ENCODE measurements at places on chromosomes 7 and 10.

GRCh38 chr7:1101563-1102431 is 13.9 kb downstream of the GPER1 start:
- no peak for DNase-seq

- DNase-seq, result no peak
Observed at GRCh38 chr7:39631736-39632308, 8.4 kb downstream of the RALA start.

GRCh38 chr10:123911866-123912265 is 20.3 kb upstream of the CPXM2 start:
- DNase-seq, result no peak

DNA sequence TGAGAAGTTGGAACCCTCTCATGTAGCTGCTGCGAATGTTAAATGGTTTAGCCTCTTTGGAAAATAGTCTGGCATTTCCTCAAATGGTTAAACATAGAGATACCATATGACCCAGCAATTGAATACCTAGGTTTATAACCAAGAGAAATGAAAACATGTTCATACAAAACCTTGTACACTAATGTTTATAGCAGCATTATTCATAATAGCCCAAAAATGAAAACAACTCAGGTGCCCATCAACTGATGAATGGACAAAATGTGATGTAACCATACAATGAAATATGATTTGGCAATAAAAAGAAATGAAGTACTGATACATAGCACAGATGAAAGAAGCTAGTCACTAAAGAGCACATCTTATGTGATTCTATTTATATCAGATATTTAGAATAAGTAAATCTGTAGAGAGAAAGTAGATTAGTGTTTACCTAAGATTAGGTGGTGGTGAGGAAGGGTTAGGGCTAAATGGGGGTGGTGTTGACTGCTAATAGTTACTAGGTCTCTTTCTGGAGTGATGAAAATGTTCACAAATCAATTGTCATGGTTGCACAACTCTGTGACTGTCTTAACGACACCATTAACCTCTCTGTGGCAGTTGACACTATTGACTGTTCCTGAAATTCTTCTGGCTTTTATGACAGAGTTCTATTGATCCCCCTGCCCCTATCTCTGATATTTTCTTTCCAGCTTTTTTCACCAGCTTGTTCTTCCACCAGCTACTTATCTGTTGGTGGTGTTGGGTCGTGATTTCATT is 35.2 kb downstream of the VCL start:
- DNase-seq, result no peak

DNA sequence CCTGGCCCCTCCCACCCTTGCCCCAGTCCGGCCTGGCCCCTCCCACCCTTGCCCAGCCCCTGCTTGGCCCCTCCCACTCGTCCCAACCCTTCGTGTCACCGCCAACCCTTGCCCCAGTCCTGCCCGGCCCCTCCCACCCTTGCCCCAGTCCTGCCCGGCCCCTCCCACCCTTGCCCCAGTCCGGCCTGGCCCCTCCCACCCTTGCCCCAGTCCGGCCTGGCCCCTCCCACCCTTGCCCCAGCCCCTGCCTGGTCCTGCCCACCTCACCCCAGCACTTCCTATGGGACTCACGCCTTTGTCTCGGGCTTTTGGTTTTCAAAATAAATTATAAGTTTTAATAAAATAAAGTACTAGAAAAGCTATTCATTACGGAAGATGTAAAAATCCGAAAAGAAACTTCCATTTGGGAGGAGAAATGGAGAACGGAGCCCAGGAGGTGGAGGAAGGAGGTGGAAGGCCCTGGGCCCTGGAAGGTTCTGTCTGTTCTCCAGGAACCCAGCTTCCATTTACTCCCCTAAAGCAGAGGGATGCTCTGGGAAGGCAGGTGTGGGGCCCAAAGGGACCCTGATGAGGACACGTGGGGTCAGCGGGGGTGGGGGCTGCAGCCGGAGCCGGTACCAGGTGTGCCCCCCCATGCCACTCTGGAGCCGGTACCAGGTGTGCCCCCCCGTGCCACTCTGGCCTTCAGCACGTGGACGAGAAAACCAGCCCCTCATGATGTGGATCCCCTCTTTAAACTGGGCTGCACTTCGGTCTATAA is 52.2 kb downstream of the PWWP2B start:
- DNase-seq, result no peak

DNA sequence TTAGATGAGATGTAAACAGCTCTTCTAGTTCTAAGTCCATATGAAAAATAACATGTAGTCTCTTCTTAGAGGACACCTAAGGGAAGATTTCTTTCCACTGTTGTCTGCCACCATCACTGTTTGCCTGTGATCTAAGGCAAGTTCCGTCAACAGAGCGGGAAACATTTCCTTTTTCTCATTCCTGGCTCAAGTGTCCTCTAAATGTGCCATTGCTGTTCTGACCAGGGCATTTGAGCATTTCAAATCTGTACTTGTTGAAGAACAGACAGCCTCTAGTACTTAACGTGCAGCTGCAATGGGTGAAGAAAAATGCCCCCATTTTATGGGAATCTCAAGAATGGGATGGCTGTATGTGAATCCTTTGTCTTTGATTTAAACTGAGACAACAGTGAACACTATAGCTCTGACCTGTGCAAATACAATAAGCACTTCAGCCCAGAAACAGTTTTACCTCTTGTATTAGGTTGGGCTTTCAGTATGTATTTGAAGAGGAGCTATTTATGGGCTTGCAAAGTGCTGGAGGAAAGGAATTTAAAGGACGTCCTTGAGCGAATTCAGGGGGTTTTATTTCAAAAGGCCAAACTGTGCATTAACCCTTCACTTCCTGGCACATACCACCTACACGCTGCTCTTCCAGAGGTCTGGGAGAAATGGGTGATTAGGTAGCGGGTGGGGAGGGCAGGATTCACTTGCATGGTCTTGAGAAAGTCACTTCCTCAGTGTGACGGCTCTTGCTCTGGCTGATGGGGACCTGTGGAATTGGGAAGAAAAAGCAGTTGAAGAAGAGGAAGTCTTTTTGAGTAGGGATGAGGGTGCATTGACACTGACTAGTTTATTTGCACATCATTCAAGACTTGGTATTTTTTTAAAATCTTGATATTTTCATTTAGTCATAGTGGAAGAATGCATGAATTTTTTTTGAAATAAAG is 66.1 kb downstream of the THNSL1 start:
- DNase-seq, result no peak

DNA sequence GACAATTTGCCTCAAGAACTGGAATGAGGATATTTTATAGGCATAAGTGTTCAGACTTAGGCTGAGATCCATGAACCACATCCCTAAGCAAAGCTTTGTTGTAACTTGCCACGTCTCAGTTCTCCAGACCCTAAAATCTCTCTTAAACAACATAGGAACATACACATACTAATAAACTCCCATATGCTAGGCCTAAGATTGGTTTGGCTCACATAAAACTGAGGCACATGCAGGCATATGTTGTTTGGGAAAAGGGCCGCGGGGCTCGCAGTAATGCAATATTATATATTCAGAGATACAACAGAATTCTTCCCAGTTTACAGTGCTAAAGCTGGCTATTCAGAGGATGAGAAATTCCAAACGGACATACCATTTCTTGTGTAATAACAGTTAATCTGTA is 61.0 kb downstream of the DOCK4 start:
- DNase-seq, result no peak

DNA sequence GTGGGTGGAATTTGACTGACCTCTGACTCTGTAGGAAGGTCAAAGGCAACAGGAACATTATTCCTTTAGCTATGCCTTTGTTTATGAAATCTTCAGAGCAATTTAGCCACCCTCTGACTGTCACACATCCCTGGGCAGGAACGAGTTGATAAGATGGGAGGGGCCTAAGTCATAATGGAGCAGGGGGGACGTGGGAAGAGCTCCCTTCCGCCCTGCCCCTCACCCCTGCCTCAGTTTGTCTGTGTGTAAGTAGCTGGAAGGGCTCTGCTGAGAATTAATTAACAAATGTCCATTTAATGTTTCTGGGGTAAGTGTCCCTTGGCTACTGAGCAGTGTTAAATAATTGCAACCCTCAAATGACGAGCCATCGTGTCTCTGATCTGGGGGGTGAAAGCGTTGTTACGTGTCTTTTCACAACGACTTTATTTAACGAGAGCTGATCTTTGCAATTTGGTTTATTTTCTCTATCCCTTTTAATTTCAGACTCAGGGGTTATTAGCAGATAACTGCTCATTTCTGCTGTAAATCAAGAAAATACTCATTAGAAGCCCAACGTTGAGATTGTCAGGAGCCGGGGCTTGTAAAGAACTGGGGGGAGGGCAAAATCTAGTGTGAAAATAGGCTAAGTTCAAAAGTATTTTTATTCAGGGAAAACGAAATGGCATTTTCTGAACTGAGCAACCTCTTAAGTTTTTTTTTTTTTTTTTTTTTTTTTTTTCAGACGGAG is 12.5 kb upstream of the UNCX start:
- DNase-seq, result no peak

DNA sequence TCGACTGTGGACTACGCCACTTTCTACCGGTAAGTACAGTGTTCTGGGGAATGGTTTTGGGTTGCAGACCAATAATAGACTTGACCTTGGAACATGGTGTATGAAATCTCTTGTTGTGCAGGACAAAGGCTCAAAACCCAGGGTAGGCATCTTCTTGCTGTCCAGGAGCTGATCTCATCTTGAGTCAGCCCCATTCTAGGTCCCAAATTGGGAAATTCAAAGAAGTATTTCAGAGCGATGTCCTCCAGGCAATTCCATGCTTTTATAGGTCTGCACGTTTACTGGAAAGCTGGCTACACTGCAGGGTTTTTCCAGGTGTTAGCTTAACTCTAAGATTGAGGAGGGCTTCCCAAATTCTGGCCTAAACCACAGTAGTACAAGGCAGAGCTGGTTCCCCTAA is 180.7 kb downstream of the BMPER start:
- no peak for DNase-seq

DNA sequence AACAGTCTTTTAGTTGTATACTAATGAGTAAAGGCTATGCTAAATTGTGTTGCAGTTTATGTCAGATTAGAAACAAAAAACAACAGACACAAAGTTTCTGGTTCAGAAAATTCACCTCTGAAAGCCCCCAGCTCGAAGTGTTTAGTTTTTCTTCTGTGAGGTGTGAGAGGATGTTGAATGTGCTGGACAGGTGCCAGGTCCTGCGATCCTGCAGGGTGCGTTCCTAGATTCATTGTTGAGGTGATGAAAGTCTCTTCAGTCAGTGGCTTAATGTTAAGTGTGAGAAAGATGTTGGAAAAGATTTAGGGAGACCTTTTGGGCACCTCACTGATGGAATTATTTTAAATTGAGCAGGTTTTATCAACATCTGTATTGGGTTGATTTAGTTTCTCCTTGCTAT is 287.3 kb downstream of the SDK1 start:
- no peak for DNase-seq

- no peak for DNase-seq
Observed at GRCh38 chr10:109698882-109699664, 224.2 kb downstream of the XPNPEP1 start.

DNA sequence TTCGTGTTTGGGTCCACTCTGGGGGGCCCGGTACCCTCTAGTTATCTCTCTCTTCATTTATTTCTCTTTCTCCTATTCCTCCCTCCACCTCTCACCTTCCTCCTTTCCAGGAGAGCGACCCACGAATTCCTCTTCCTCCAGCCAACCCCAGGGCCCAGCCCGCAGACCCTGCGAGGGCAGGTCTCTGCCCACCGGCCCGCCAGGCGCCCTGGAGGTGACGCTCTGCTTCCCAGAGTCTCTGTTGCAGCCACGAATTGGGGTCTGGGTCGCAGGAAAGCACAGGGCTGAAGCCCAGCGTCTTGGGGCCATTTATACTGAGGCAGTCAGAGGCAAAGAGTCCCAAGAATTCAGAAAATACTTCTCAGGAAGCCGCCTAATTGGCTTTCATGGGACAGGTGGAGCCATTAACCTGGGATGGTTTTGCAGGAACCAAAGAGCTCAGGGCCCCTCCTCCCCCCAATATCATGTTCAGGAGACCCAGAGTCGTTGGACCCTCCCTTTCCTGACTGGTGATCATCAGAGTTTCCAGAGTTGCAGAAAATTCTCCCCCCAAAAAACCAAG is 2.7 kb upstream of the EN2 start:
- no peak for DNase-seq

- DNase-seq, result no peak
Observed at GRCh38 chr7:143351060-143351459, 11.5 kb downstream of the FAM131B start.

DNA sequence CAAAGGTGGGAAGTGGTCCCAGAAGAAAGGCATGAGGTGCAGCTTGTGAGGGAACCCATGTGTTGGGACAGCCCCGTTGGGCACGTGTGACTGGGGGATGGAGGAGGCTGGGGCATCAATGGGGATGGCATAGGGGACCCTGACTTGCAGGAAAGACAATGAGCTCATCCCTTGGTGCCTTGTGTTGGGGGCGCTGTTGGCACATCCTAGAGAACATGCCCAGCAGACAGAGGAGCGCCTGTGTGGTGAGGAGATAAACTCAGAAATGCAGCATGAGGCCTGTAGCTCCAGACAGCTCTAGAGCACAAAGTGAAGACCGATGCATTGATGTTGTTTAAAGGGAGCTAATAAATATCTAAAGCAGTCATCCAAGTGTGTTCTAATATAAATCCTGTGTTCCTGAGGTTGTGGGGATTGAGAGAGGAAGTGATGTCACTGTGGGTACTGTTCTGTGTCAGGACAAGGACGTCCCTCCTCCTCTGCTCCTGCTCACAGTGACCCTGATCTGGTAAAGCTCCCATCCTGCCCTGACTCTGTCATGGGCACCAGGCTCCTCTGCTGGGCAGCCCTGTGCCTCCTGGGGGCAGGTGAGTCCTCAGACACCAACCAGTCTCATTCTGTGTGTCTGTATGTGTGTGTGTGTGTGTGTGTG is 126.1 kb upstream of the PRSS58 start:
- DNase-seq, result no peak

DNA sequence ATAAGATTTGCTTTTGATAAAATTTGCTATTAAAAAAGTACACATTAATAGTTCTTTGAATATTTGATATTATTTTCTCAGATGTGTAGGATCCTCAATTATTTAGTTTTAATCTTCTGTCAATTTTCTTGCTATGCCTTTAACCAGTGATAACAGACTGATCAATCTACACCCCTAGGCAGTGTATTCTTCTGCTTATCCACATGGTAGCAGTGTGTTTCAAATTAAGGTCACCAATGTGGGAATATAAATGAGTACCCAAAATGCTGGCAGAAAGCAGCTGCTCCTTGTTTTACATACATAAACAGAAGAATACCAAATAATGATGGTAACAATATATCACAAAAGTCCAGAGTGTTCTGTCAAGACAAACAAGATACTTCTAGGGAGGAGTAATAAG is 87.0 kb downstream of the SKAP2 start:
- DNase-seq, result no peak

GRCh38 chr7:26417911-26418413 is 126.3 kb downstream of the SNX10 start:
- DNase-seq, result no peak

DNA sequence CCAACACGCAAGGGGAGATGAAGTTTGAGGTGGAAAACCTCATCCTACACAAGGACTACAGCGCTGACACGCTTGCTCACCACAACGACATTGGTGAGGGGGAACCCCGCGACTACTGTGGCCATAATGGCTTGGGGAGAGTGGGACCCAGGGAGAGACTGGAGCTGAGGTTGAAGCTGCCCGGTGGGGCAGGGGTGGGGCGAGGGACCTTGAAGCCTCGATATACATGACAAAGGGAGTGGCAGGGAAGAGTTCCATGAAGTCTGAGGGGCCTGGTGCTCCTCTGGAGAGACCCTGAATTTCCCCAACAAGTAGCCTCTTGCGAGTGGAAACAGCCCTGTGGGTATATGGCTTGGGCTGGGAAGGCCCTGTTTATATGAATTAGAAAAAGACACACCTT is 3.1 kb downstream of the PLAU start:
- no peak for DNase-seq

GRCh38 chr7:41652267-41652666 is 50.6 kb downstream of the INHBA start:
- no peak for DNase-seq

GRCh38 chr7:30238721-30239441 is 45.5 kb upstream of the ZNRF2 start:
- no peak for DNase-seq
